ENCODE measurements at places on chromosomes 5 and 9. TPM values are rescaled to one million over a fixed set of nuclear protein-coding genes. Genes with fewer than 3 reads are reported as not detected.

LCN12 gene
- polyA plus RNA-seq, result 20.2 TPM

RNF44 gene
- polyA plus RNA-seq, result 51.1 TPM

TMEM252 gene
- polyA plus RNA-seq, result 7.7 TPM

KCTD16 gene
- polyA plus RNA-seq, result 2.9 TPM

RANBP6 gene
- 33.2 TPM for polyA plus RNA-seq

PCDHA2 gene
- 0.20 TPM for polyA plus RNA-seq

FBP2 gene
- 0.10 TPM for polyA plus RNA-seq

EEIG1 gene
- 34.2 TPM for polyA plus RNA-seq

PCDHB7 gene
- 4.5 TPM for polyA plus RNA-seq

HSD17B3 gene
- polyA plus RNA-seq, result 1.4 TPM

PTGDS gene
- polyA plus RNA-seq, result 61.3 TPM

CCNO gene
- polyA plus RNA-seq, result 6.5 TPM

KIF24 gene
- polyA plus RNA-seq, result 9.2 TPM

CEL gene
- 4.7 TPM for polyA plus RNA-seq

ZNF354C gene
- polyA plus RNA-seq, result 18.4 TPM

MCC gene
- 33.2 TPM for polyA plus RNA-seq

FGF10 gene
- 8.7 TPM for polyA plus RNA-seq

TAF11L3 gene
- not detected for polyA plus RNA-seq

SVEP1 gene
- 6.2 TPM for polyA plus RNA-seq

PLAC8L1 gene
- polyA plus RNA-seq, result 2.4 TPM

FOXE1 gene
- polyA plus RNA-seq, result not detected
